CD4-positive, alpha-beta memory T cell (primary cell): ENCODE measurements at places on chromosomes 13 and 19.

GRCh38 chr13:41188584-41188983 lies 5.8 kb downstream of the KBTBD7 start:
- no peak for DNase-seq
- H3K27ac ChIP-seq = no peak overlapping the region
- no peaks in the 10 kb centered on the region for H3K27me3 ChIP-seq
- no peak overlapping the region for H3K4me3 ChIP-seq

- no peak overlapping the region for H3K27ac ChIP-seq
- no peak for DNase-seq
- H3K27me3 ChIP-seq = no peaks in the 10 kb centered on the region
- no peaks in the 10 kb centered on the region for H3K36me3 ChIP-seq
- no peaks in the 10 kb centered on the region for H3K4me1 ChIP-seq
These were observed 80.7 kb upstream of the OLFM4 start for GRCh38 chr13:52947921-52948373.

- H3K27ac ChIP-seq = peak overlapping the region; percentile 53
- no peaks in the 10 kb centered on the region for H3K27me3 ChIP-seq
- H3K4me1 ChIP-seq = peaks cover 51% of the 10 kb centered on the region
These were observed 10.3 kb downstream of the ATG4D start for GRCh38 chr19:10553943-10554381.

- no peak overlapping the region for H3K4me3 ChIP-seq
- H3K27me3 ChIP-seq = no peaks in the 10 kb centered on the region
- no peak overlapping the region for H3K27ac ChIP-seq
- DNase-seq = no peak
- H3K36me3 ChIP-seq = peaks cover 4% of the 10 kb centered on the region
These were observed 9.8 kb downstream of the TPT1 start for GRCh38 chr13:45331123-45331619.

- H3K27me3 ChIP-seq = peaks cover 30% of the 10 kb centered on the region
- no peaks in the 10 kb centered on the region for H3K36me3 ChIP-seq
- H3K27ac ChIP-seq = no peak overlapping the region
- DNase-seq = no peak
- H3K4me3 ChIP-seq = no peak overlapping the region
These were observed 5.2 kb downstream of the TMEM255B start for GRCh38 chr13:113763961-113764792.

DNA sequence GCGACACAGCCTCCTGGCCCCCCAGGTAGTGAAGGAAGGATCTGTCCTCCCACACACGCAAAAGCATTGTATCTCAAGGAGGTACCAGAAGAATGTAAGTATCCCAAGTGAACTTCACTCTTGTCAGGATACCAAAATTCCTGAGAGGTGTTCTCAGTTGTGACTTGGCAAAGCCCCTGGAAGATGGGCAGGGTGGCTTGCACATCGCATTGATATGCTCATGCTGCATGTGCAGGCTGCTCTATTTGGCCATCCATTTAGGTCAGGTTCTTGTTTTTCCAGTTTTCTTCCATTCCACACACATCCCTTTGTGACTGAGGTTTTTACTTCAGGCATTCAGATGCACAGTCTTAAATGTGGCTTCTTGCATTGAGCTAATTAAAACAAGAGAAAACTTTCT lies 382.8 kb downstream of the FOXO1 start:
- no peaks in the 10 kb centered on the region for H3K4me1 ChIP-seq
- H3K36me3 ChIP-seq = no peaks in the 10 kb centered on the region
- H3K27me3 ChIP-seq = no peaks in the 10 kb centered on the region

- H3K4me3 ChIP-seq = no peak overlapping the region
- H3K4me1 ChIP-seq = peaks cover 55% of the 10 kb centered on the region
- H3K36me3 ChIP-seq = no peaks in the 10 kb centered on the region
- DNase-seq = no peak
- no peaks in the 10 kb centered on the region for H3K27me3 ChIP-seq
These were observed 20.3 kb downstream of the LGALS16 start for GRCh38 chr19:39676004-39676403.

DNA sequence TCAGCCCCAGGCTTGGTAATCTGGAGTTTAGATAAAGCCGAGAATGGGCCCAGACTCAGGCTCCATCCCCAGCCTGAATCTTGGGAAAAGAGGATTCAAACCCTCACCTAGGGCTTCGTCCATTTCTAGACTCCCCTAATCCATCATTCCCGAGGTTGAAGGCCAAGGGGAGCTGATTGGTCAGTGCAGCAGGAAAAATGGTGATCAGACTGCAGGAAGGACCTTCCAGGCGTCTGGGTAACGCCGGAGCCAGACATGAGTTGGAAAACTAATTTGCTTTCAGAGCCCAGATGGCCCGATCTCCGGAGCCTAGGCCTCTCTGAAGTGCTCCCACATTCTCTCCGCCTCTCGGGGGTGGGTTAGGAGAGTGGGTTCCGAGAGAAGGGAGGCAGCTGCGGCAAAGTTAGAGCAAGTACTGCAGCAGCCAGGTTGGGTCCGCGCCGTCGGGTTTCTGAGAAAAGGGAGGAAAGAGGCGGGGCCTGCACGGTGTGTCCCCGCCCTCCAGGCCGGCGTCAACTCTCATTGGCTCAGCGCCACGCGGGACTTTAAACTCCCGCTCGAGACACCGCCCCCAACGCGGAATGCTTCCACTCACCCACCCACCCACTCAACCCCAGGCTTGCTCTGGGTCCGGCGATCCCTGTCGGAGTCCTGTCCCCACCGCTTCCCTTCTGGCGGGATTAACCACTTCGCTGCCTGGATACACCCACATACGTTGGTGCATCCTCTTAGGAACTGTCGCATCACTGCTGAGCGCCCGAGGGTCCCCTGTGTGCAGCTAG lies 788 bp upstream of the RTBDN start:
- no peak for DNase-seq
- no peak overlapping the region for H3K27ac ChIP-seq
- H3K4me3 ChIP-seq = no peak overlapping the region
- H3K27me3 ChIP-seq = peaks cover 72% of the 10 kb centered on the region

DNA sequence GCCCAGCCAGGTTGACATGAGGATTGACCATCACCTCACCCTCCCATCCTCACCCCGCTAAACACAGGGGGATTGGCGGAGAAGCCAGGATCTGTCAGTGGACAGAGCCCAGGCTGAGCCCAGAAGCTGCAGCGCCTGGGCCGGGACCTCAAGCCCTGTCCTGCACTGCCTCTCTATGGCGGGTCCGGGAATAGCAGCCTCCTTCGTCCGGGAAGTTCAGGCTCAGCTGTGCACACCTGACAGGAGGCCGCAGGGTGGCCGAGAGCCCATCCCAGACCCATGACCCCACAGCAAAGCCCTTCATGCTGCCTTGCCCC lies 67.8 kb downstream of the SPACA7 start:
- no peaks in the 10 kb centered on the region for H3K36me3 ChIP-seq
- no peak overlapping the region for H3K27ac ChIP-seq
- DNase-seq = no peak
- H3K27me3 ChIP-seq = no peaks in the 10 kb centered on the region

GRCh38 chr13:21913010-21913409 lies 242.1 kb downstream of the FGF9 start:
- no peaks in the 10 kb centered on the region for H3K36me3 ChIP-seq
- H3K4me3 ChIP-seq = no peak overlapping the region
- no peaks in the 10 kb centered on the region for H3K27me3 ChIP-seq
- DNase-seq = no peak
- no peaks in the 10 kb centered on the region for H3K4me1 ChIP-seq

DNA sequence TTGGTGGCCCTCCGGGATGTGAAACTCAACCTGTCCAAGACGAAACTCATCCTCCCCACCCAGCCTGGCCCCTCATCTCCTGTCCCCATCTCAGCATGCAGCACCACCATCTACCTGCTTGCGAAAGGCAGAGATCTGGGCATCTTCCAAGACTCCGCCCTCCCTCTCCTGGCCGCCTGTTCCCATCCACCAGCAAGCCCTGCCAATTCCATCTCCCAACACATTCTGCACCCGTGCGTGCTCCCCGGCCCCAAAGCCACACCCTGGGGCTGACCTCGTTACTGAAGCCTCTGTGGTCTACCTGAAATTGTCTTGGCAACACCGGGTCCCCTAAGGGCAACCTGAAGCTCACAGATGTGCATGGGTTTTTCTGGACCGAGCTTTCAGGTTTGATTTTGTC lies 13.2 kb upstream of the CAMSAP3 start:
- no peaks in the 10 kb centered on the region for H3K36me3 ChIP-seq
- H3K27ac ChIP-seq = no peak overlapping the region
- H3K27me3 ChIP-seq = no peaks in the 10 kb centered on the region
- no peak for DNase-seq
- no peak overlapping the region for H3K4me3 ChIP-seq

DNA sequence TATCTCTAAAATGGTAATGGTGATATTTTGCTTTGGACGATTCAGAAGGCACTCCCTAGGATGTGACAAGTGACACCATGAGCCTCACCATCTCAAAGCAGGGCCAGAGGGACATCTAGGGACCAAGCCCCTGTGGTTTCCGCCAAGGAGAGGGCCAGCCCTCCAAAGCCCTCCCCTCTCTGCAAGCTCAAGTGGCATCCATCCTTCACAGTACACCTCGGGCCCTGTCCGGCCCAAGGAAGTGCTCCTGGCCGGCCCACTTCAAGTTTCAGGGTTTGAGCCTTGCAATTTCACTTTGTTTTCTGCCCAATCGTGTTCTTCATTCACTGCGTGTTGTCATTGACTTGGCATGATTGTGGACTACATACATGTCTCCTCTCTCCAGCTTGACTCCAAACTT lies 82.5 kb downstream of the TSHZ3 start:
- no peaks in the 10 kb centered on the region for H3K27me3 ChIP-seq
- no peak for DNase-seq
- H3K36me3 ChIP-seq = no peaks in the 10 kb centered on the region
- no peak overlapping the region for H3K27ac ChIP-seq
- no peak overlapping the region for H3K4me3 ChIP-seq

- H3K4me1 ChIP-seq = peaks cover 18% of the 10 kb centered on the region
- no peak overlapping the region for H3K4me3 ChIP-seq
- no peak for DNase-seq
- no peaks in the 10 kb centered on the region for H3K27me3 ChIP-seq
- H3K36me3 ChIP-seq = no peaks in the 10 kb centered on the region
- no peak overlapping the region for H3K27ac ChIP-seq
These were observed 3.8 kb downstream of the ARL11 start for GRCh38 chr13:49632156-49632555.

GRCh38 chr13:97422118-97423054 lies 11.6 kb upstream of the RAP2A start:
- no peak overlapping the region for H3K4me3 ChIP-seq
- H3K4me1 ChIP-seq = no peaks in the 10 kb centered on the region
- no peak overlapping the region for H3K27ac ChIP-seq
- no peaks in the 10 kb centered on the region for H3K27me3 ChIP-seq

DNA sequence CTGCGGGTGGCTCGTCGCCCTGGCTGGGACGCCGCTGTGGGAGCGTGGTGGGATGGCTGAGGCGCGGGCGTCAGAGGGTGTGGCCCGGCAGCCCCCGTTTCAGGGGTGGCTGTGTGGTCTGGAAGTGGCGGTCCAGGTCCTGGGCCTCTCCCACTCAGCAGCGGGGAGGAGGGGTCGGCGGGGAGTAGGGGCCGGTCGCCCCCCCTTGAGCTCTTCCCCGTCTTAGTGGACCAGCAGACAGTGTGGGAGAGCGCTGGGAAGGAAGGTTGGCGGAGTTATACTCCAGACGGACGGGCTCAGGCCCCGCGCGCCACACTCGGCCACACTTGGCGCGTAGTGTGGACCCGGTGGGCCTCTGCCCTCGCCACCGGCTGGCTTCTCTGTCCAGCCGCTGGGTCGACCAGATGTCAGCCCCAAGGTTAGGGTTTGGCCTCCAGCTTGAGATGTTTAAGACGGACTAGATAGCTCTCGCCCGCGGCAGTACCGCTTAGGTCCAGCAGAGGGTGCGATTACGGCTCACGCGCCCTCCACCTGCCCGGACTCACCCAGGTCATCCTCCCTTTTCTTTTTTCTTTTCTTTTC lies 21.7 kb upstream of the ZNF429 start:
- no peaks in the 10 kb centered on the region for H3K36me3 ChIP-seq
- DNase-seq = peak; percentile 56
- H3K4me1 ChIP-seq = no peaks in the 10 kb centered on the region
- no peak overlapping the region for H3K4me3 ChIP-seq
- H3K27me3 ChIP-seq = no peaks in the 10 kb centered on the region

DNA sequence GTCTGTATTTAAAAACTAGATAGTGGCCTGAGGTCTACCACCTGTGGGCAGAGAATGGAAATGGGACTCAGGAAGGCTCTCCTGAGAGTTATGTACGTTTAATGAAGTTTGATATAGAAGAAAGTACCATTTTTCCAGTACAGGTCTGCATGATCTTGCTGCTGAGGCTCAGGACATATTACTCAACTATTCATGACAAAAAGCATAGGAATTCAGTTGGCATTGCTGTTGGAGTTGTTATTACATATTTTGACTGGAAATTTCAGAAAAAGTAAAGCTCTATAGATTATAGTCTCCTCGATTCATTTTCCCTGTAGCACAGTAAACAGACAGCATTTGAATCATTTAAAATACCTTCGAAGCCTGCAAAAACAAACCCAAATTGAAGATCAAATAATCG lies 469.8 kb downstream of the DCT start:
- no peaks in the 10 kb centered on the region for H3K4me1 ChIP-seq
- no peaks in the 10 kb centered on the region for H3K36me3 ChIP-seq
- H3K4me3 ChIP-seq = no peak overlapping the region
- DNase-seq = no peak
- no peaks in the 10 kb centered on the region for H3K27me3 ChIP-seq

GRCh38 chr13:76473552-76474134 lies 412.6 kb downstream of the KCTD12 start:
- no peak overlapping the region for H3K4me3 ChIP-seq
- peak; percentile 66 for DNase-seq
- H3K27ac ChIP-seq = no peak overlapping the region
- no peaks in the 10 kb centered on the region for H3K4me1 ChIP-seq
- H3K36me3 ChIP-seq = no peaks in the 10 kb centered on the region

DNA sequence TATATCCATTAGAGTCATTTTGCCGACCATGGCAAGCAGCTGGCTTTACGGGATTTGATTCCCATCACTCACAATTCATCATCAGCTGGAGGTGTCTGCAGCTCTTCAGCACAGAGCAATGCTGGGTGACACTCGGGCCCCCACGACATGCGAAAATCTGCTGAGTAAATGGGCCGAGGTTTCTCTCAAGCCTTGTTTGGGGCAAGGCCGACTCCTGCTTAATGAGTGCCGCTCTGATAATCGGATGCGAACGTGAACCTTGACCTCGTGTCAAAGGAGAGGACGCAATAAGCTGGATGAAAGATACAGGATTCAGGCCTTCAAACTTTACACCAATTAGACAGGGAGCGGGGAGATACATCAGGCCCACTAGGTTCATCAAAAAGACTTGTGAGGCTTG lies 65.2 kb downstream of the GGACT start:
- H3K27ac ChIP-seq = no peak overlapping the region
- no peak for DNase-seq
- H3K27me3 ChIP-seq = no peaks in the 10 kb centered on the region
- H3K4me1 ChIP-seq = peaks cover 19% of the 10 kb centered on the region
- H3K36me3 ChIP-seq = no peaks in the 10 kb centered on the region

GRCh38 chr19:51448411-51449016 lies 9.7 kb downstream of the SIGLEC8 start:
- DNase-seq = peak; percentile 6
- H3K4me3 ChIP-seq = no peak overlapping the region
- H3K27ac ChIP-seq = no peak overlapping the region
- H3K36me3 ChIP-seq = no peaks in the 10 kb centered on the region
- H3K27me3 ChIP-seq = no peaks in the 10 kb centered on the region
